ENCODE measurements at places on chromosomes 13 and 19.

- no peak for DNase-seq
Observed at GRCh38 chr13:85366759-85367417, 432.3 kb downstream of the SLITRK6 start.

DNA sequence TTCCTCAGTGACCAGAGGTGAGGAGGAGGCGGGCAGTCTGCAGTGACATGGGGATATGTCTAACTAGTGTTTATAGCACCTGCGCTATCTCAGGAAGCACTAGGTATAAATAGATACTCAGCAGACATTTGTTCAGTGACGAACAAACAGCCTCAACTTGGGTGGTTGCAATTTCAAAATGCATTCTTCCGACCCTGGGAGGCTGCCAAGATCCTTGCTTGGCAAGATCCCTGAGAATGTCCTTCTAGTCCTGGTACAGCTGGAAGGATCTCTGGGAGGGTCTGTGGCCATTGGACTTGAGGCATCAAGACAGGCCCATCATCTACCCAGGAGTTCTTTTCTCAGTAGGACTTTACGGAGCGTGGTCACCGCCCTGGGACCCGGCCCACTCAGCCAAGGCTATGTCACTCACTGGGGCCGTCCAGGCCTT lies 299.5 kb downstream of the ZNF536 start:
- DNase-seq: no peak

DNA sequence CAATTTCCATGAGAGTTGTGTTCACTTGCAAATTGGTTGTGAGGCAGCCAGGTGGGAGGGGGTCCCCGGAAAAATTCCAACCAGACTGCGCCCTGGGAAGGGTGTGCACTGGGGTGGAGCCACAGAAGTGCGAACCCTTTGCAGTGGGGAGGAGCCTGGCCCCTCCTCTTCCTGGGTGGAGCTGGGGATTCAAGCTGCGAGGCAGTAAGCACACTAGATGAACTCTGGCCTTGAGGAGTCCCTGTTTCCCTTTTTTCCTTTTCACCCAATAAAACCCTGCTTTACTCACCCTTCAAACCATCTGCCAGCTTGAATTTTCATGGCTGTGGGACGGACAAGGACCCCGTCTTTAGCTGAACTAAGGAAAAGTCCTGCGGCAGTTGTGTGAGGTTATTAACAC lies 31.0 kb upstream of the MBNL2 start:
- no peak for DNase-seq

- DNase-seq: no peak
Observed at GRCh38 chr19:3982701-3983541, 2.3 kb downstream of the EEF2 start.

GRCh38 chr13:26539738-26540292 lies 17.7 kb upstream of the WASF3 start:
- DNase-seq: no peak

DNA sequence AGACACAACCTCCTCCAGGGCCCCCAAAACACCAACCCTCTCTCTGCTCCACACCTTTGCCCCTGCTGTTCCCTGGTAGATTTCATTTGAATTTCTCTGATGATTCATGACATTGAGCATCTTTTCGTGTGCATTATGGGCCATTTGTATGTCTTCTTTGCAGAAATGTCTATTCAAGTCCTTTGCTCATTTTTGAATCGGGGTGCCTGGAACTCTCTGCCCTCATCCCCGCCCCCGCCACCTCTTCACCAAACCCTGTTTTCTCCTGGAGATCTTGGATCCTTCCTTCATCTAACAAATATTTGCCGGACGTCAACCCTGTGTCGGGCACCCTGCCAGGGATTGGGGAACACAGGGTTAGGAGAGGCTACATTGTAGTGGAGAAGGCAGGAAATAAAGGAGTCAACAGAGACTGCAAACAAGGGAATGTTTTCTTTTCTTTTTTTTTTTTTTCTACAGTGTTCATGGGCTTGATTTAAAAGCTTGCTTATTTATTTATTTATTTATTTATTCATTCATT lies 25.5 kb upstream of the SLC1A5 start:
- no peak for DNase-seq

DNA sequence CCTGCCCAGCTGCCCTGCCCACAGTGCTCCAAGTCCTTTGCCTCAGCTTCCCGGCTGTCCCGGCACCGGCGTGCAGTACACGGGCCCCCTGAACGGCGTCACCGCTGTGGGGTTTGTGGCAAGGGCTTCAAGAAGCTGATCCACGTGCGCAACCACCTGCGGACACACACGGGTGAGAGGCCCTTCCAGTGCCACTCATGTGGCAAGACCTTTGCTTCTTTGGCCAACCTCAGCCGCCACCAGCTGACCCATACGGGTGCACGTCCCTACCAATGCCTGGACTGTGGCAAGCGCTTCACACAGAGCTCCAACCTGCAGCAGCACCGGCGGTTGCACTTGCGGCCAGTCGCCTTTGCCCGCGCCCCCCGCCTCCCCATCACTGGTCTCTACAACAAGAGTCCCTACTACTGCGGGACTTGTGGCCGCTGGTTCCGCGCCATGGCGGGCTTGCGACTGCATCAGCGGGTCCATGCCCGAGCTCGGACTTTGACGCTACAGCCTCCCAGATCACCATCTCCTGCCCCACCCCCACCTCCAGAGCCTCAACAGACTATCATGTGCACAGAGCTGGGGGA lies 5.7 kb downstream of the ZNF526 start:
- DNase-seq: no peak

DNA sequence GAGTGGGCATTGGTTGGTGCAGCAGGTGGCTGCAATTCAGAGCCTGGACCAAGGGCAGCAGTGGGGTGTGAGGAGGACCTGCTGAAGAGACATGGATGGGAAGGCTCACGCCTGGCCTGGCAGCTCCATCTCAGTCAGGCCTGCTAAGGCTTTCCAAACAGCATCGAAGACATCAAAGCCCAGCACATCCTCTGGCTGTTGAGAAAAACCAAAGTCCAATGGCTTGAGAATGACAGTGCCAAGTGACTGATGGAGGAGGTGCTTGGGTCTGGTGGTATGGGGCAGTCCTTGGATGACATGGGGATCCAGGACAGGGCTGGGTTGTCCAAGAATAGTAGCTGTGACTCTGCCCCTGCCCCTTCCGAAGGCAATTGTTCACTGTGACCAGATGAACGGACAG lies 19.0 kb upstream of the XPO4 start:
- DNase-seq: no peak

DNA sequence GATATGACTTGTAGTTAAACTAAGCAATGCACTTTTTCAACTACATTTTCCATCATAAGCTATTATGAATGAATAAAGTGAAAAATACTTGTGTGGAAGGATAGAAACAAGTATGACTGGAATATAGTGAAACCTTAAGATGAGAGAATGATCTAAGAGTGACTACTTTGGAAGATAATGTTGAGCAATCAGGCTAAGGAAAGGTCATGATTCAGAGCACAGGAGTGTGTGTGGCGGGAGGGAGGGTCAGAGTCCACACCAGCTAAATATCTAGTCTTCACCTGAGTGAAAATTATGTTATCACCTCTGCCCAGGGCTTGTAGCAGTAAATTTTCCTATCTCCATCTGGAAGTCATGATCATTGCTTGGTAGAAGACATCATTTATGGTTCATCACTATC lies 833.4 kb upstream of the ATXN8OS start:
- no peak for DNase-seq

DNA sequence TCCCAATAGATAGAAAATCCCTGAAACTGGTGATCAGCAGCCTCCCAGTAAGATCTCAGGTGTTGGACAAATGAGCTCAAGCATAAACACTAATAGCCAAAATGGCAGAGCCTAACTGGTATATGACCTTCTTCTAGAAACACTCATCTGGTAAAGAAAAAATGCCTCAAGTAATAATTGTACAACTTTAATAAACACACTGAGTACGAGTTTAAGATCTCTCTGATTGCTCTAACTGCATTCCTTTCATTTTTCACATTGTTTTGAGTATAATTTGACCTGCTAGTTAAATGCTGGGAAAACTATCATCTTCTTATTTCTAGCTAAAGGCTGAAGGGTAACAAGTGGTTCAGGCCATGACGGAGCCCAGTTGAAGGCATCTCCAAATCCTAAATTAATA lies 2009.5 kb upstream of the PCDH20 start:
- no peak for DNase-seq

- no peak for DNase-seq
Observed at GRCh38 chr13:27593267-27593666, 27.1 kb downstream of the LNX2 start.

DNA sequence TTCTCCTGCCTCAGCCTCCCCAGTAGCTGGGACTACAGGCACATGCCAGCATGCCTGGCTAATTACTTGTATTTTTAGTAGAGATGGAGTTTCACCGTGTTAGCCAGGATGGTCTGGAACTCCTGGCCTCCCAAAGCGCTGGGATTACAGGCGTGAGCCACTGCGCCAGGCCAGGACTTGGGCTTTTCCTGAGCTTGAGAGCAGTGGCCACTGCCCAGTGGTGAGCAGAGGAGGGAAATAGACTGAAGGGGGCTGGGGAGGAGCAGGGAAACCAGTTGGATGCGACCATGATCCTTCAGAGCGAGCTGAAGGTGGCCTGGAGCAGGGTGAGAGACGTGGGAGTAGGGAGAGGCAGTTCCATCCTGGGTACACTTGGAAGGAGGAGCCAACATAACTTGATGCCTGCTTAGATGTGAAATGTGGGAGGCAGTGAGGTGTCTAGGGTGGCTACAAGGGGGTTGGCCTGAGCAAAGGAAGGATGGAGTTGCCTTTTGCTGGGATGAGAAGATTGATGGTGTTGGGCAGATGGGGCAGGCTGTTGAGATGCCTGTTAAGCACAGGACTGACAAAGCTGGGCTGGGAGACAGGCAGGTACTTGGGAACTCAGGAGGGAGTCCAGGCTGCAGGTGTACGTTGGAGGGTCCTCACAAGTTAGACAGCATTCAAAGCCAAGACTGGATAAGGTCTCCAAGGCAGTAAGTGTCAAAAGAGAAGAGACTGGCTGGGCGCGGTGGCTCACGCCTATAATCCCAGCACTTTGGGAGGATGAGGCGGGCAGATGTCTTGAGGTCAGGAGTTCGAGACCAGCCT lies 31.8 kb downstream of the KCTD15 start:
- DNase-seq: no peak

- no peak for DNase-seq
Observed at GRCh38 chr19:40155749-40156265, 35.4 kb upstream of the MAP3K10 start.

DNA sequence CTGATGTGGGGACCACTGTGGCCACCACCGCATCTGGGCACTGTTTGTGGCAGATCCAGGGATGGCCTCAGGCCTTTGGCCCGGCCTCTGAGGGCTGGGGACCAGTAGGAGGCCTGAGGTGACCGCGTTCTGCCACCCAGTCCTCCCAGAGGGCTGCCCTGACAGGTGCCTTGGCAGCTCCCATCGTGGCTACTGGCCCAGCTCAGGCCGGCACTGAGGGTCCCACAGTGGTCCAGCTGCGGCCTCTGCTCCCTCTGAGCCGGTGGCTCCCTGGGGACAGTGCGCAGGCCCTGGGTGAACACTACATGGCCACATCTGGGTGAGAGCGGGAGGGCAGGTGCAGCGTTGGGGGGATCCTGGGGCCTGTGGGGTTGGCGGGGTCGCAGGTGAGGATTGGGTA lies 61.9 kb downstream of the KDM4B start:
- no peak for DNase-seq

DNA sequence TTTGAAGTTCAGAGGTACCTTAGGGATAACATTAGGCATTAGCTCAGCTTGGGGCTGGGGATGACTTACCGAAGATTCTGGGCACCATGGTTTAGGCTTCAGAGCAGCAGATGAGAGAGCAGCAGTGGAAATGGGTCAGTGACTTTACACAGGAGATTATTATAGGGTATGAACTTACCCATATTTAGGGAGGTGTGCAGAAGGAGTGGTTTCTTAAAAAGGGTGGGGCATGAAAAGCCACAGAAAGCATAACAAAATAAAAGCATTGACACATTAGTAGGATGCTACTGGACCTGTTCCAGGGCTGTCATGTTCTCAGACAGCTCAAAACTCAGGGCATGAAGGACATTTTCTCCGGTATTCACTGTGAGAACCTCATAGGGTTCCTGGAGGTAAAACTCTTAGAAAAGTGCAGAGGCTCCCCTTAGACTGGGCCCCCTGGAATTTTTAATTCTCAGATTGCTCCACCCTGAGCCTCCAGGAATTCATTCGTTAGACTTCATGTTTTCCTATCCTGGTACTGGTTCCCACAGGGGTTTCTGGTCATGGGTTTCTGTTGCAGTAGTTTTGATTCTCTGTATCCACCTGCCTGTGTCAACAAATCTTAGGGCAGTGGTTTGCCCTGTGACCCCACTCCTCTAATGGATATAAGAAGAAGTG lies 20.7 kb downstream of the IGFL1 start:
- DNase-seq: no peak

- DNase-seq: no peak
Observed at GRCh38 chr13:25990801-25991200, 61.0 kb downstream of the SHISA2 start.

All from activated CD4-positive, alpha-beta T cell treated with anti-CD3 and anti-CD28 coated beads for 4 hours (primary cell).